Natural killer cell treated with Interleukin-12 subunit alpha and Interleukin-12 subunit beta and Interleukin-15 and Interleukin-18, amount 100 ng/mL, for 72 hours (primary cell): ENCODE measurements at places on chromosomes 5 and 9. TPM values are rescaled to one million over a fixed set of nuclear protein-coding genes. Genes with fewer than 3 reads are reported as not detected.

- DNase-seq = no peak
These were observed 406.0 kb upstream of the DMAC1 start for GRCh38 chr9:8205576-8205975.

GRCh38 chr9:102309379-102309778 lies 570.9 kb upstream of the GRIN3A start:
- DNase-seq = no peak

DNA sequence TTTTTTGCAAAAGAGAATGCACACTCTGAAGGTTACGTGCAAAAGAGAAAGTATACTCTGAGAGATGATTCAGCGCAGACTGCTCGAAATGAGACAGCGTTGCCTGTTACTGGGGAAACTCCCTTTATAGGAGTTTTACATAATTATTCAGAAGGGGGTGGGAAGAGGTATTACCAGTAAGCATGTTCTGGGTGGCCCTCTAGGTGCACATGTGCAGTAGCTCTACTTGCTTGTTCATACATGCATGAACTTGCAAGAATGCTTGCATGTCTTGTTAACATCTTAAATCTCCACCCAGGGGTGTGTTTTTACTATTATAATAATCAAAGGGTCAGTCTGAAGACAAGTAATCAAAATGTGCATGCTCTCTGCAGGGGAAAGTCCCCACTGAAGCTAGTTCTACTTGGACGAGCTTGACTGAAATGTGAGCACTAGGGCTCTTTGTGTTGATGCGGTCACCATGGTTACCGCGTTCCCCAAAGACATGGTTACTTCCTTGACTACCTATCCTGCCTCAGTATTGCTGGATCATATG lies 75.5 kb downstream of the SGCD start:
- no peak for DNase-seq

- DNase-seq = no peak
These were observed 27.2 kb downstream of the PIK3R1 start for GRCh38 chr5:68242743-68243142.

- no peak for DNase-seq
These were observed 121.3 kb downstream of the LHFPL2 start for GRCh38 chr5:78527054-78527859.

DNA sequence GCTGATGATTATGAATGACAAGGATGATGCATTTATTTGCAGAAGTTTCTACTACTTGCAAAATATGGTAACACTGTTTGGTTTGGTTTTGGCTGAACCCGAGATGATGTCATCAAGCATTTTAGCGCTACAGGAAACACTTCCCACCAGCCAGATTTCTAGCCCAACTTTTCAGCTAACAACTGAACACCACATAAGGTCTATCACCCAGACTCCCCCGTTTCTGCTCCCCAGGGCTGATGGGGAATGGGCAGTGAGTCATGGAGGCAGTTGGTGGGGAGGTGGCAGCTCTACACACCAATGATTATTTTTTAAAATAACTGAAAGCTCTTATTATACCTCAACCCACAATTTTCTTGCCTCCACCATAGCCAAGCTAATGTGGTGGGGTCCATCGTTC lies 302.9 kb downstream of the CEMIP2 start:
- DNase-seq = no peak

GRCh38 chr9:99299211-99300102 lies 77.4 kb downstream of the SEC61B start:
- DNase-seq = no peak

SLC36A3 gene
- not detected for total RNA-seq

SOX30 gene
- total RNA-seq = not detected

CD180 gene
- 0.14 TPM for total RNA-seq
